ENCODE measurements at places on chromosomes 6 and 20.

DNA sequence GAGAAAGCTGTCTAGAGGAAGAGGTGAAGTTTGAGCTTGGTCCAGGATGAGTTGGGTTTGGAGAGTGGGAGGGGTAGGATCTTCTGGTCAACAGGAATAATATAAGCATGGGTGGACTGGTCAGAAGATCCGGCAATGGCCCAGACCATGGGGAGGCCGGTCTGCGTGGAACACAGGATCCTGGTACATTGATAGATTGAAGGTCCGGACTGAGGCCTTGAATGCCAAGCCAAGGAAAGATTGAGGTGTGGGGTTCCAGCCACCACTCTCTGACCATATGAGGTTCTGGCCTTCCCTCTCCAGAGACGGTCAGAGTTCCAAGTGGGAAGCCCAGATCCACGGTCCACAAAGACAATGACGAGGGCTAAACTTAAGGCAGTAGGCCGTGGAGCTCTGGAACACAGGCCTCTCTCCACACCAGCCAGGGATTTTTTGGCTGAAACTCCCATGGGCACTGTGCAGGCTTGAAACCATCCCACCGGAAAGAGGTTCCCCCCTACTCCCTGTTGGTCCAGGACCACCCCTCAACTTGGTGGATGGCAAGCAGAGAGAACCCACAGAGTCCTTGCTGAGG lies 3.2 kb downstream of the MDFI start:
- DNase-seq = no peak

DNA sequence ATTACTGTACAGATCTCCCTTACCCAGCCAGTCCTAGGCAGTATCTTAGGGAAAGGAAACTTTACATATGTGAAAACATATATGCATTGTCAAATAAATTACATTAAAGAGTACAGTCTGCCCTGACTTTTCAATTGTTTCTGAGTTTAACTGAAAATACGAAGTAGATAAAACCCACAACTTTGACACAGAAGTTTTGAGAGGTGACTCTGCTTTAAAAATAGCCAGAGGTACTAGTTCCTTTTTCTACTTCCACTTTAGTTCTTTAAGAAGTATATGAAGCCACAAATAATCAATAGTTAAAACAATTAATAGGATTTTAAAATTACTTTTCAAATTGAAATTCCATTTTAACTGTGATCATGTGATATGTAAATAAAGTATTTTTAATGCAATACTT lies 62.9 kb downstream of the BMP5 start:
- no peak for DNase-seq

DNA sequence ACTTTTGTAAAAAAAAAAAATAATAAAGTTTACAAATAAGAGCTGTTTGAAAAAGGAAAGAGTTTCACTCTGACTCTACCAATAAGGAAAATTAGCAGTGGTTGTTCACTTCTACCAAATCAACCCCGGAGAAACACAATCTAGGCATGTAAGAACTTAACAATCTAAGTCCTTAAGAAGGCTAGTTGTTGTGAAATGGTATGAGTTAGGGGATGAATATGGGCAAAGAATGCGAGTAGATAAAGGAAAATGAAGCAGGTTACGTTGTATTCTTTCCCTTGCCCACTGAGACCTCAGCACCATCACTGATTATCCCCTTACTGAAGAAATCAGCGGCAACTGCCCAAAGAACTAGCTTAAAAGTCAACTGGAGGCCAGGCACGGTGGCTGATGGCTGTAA lies 15.4 kb downstream of the MOCS1 start:
- DNase-seq = no peak

DNA sequence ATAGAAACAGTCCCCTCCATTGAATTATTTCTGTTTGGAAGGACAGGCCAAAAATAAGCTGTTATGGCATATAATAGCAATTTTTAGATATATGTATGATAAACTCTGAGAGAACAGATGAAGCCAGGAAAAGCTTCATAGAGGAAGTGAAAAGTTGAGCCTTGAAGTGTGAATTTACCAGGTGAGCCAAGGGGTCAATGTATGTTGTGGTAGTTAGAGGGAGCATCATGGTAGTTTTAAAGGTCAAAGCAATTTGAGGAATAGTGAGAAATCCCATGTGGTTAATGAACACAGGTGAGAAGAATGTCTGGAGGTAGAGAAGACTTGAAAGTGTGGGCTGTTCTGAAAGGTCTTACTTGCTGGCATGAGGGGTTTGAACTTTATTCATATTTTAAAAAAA lies 47.0 kb downstream of the COL19A1 start:
- no peak for DNase-seq

GRCh38 chr6:155125906-155126305 lies 130.8 kb downstream of the TIAM2 start:
- no peak for DNase-seq

- no peak for DNase-seq
Measured at GRCh38 chr6:36343109-36343680, 6.5 kb upstream of the BNIP5 start.

- no peak for DNase-seq
Measured at GRCh38 chr6:105814745-105815536, 271.2 kb upstream of the PRDM1 start.

DNA sequence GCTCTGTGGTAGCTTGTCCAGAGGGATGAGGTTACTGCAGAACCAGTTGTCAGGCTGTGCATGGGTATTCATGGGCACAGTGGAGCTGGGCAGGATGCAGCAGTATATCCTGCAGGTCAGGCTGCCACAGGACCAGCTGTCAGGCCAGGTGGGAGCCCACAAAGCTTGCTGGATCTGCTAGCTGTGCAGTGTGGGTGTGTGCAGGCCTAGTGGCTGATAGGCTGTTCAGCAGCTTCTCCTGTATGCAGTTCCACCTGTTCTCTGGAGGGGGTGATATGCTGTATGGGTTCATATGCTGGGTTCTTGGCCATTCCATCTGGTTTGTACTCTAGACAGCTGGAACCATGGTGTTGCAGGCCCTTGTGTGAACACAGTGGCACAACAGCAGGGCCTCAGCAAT lies 40.6 kb upstream of the TPD52L1 start:
- DNase-seq = no peak

- no peak for DNase-seq
Measured at GRCh38 chr20:33803921-33804337, 7.2 kb upstream of the CHMP4B start.

GRCh38 chr6:143026696-143027449 lies 33.8 kb upstream of the AIG1 start:
- peak; percentile 72 for DNase-seq

GRCh38 chr20:54364365-54364764 lies 111.0 kb upstream of the DOK5 start:
- no peak for DNase-seq

- no peak for DNase-seq
Measured at GRCh38 chr20:13220904-13221297, at the start of gene ISM1. Gene ISM1, plus strand, starts transcription at chr20:13221274. Its CDS starts 503 bp downstream, at chr20:13221777.

DNA sequence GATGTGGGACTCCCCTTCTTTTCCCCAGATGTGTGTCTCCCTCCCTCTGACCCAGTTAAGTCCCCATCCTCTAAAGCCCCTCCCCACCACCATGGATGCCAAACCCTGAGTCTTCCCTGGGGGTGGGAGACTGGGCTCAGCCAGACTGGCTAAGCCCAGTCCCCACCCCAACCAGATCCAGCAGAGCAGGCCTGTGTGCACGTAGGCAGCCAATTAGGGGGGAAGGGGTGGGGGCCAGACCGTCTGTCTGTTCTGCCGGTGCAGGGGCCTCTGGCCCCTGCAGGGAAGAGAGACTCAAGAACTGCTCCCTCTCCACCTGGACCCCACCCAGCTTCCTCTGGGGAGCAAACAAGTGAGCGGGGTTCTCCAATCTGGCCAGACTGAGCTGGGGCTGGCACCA lies 605 bp downstream of the COX4I2 start:
- DNase-seq = no peak

GRCh38 chr20:42441864-42442331 lies 747.8 kb downstream of the PTPRT start:
- no peak for DNase-seq

DNA sequence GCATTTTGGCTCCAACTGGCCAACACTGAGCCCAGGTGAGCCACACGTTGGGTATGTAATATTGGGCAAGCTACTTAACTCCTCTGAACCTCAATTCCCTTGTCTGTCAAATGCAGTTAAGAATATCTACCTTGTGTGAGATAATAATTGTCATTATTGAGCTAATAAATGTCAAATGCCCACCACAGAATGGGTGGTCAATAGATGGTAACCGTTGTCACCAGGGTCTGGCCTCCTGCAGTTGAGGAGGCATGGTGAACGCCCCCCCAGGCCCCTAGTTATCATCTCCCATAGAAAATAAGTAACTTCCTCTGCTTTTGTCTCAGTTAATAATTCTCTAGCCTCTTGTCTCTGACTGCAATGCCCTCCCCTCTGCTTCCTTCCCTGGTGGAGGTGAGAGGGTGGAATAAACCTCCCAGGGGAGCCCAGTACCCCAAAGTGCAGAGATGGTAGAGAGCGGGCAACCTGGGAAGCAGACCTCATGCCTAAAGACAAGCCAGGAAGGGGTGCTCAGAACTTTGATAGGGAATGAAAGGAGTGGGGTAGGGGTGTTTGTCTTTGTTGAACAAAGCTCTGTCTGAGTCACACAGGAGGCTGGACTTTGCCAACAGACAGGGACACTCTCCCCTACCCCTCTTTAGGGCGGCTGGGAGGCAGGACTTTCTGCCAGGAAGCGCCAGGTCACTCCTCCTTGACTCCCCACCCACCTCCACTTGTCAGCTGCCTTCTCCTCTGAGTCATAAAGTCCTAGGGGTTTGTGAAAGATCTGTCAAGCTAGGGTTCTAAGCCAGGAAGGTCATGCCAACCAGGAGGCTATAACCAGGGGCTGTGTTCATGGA lies 1.3 kb upstream of the UNC5CL start:
- no peak for DNase-seq

DNA sequence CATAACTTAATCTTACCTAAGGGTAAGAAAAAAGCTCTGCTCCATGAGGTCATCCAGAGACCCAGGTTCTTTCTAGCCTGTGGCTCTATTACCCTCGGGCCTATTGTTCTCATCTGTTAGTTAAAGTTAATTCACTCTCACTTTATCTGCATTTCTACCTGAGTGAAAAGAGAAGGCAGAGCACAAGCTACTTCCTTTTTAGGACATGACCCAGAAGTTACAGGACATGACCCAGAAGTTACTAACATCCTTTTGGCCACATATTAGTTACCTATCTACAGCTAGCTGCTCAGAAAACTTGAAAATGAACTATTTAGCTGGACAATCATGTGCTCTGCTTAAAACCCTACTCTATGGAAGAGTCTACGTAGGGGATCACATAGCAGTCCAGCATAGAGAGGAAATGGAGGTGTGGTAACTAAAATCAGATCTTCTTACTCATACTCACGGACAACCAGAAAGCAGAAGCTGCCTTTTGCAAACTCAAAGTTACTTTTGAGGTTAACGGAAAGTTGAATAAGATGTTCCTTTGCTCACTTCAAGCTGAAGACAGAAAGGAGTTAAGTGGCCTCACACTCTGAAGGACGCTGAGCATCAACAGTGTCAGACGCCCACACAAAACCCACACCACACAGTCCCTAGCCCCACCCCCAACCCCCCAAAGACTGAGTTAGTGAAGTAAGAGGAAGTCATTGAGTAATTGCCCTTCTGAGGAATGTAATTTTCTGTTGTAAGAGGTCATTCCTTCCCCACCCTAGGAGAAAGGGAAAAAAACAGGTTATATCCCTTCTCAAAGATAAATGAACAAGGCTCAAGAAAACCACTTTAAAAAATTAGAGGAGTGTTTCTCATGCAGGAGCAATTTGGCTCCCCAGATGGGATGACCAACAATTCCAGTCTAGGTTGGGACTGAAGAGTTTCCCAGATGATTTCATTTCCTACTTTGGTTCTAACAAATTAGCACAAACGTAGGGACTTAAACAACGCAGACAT lies 45.9 kb upstream of the TAB2 start:
- DNase-seq = peak; percentile 25

DNA sequence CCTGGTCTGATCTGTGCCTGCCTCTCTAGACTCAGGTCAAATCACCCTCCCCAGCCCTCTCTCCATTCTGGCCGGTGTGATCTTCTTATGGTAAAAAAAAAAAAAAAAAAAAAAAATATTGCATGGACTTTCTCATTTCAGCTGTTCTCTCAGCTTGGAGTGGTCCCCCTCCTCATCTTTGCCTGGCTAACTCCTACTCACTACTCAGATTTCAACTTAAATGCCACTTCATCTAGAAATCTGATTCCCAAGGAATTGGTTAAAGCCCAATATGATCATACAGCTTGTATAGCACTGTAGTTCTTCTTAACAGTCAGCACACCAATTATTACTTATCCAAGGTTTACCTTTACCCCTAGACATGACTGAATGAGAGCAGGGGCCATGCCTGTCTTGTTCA lies 105.9 kb upstream of the CARMIL1 start:
- DNase-seq = no peak

- no peak for DNase-seq
Measured at GRCh38 chr6:111201764-111202163, 114.5 kb downstream of the SLC16A10 start.

DNA sequence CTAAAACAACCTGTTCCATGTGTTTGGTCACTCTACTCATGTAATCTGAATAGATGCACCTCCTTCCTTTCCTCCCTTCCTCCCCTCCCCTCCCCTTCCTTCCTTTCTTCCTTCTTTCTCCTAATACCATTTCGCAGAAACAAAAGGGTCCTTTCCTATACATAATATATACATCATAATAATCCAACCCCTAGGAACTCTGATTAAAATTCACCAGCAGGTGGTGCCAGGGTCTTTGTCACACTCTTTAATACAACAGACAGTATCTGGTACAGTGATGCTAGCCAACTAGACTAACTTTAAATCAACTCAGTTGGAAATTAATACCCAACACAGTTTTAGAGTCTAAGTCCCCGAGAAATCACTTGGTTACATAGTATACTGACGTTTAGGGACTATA lies 181.2 kb upstream of the SHLD1 start:
- peak; percentile 75 for DNase-seq

DNA sequence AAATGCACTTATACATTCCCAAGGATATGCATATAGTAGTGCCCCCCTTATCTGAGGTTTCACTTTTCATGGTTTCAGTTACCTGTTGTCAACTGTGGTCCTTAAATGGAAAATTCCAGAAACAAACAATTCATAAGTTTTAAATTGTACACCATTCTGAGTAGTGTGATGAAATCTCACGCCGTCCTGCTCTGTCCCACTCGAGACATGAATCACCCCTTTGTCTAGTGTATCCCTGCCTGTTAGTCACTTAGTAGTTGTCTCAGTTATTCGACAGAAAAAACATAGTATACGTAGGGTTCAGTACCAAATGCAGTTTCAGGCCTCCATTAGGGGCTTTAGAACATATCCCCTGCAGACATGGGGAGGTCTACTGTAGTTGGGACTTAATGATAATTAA lies 57.0 kb downstream of the MAP1LC3A start:
- no peak for DNase-seq
